ENCODE measurements at places on chromosomes 12 and 14.

DNA sequence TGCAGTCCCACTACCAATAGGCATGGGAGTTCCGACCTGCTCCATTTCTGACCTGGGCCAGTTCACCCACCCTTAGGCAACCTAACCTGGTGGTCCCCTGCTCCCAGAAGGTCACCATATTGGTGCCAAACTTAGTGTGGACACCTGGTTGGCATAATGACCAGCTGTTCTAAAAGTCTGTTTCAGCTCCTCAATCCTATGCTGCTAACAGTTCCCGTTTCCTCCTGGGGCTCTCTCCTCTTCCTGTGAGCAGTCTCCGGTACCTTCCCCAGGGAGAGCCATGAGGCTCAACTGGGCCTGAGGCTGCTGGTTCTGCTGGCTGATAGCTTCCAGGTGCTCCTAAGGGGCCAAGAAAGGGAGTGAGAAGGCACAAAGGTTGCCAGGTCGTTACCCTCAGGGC, 15.9 kb upstream of the BLTP3B start:
- DNase-seq, result no peak

- DNase-seq, result no peak
Measured at GRCh38 chr14:33700052-33700451, 250.8 kb downstream of the EGLN3 start.

GRCh38 chr14:83827383-83827782, 1702.6 kb upstream of the FLRT2 start:
- no peak for DNase-seq

GRCh38 chr12:12784911-12785814, at the start of gene APOLD1:
APOLD1 (plus strand) TSS chr12:12785659; CDS start chr12:12785692, 33 bp downstream.
- no peak for DNase-seq

DNA sequence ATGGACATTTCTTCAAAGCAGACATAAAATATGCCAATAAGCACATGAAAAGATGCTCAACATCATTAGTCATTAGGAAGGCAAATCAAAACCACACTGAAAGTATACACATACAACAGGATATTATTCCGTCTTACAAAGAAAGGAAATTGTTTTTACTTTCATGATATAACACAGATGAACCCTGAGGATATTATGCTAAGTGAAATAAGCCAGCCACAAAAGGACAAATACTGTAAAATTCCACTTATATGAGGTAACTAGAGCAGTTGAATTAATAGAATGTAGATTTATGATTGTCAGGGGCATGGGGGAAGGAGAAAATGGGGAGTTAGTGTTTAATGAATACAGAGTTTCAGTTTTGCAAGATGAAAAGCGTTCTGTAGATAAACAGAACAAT, 4.2 kb downstream of the ACYP1 start:
- no peak for DNase-seq

DNA sequence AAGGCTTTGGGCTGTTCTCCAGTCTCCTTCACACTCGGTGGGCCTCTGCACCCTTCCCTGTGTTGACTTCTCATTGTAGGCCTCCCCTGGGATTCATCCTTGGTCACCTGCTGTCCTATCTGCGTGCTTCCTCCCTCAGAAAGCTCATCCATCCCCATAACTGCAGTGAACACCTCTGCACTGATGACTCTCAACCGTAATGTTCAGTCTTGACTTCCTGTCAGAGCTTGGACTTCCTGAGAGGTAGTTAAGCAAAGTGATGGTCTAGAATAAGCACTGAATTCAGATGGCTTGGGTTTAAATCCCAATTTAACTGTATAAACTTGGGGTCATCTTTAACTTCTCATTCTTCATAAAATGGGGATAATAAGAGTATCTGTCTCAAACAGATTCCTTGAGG, 13.6 kb upstream of the MDM1 start:
- no peak for DNase-seq

Data from OCI-M1 (cell line).